ENCODE measurements at places on chromosomes 2 and 18. TPM values are rescaled to one million over a fixed set of nuclear protein-coding genes. Genes with fewer than 3 reads are reported as not detected.

The SKOR2 gene
- not detected for total RNA-seq

The MOGAT1 gene
- not detected for total RNA-seq

The CXCR2 gene
- total RNA-seq, result not detected

The CXCR1 gene
- not detected for total RNA-seq

The MRPL33 gene
- total RNA-seq, result 64.9 TPM

The REG3A gene
- not detected for total RNA-seq

The LAMA3 gene
- total RNA-seq, result 2.8 TPM

The IL36A gene
- total RNA-seq, result not detected

The PSMA8 gene
- not detected for total RNA-seq

The SLC4A3 gene
- total RNA-seq, result 9.7 TPM

The M1AP gene
- not detected for total RNA-seq

The TET3 gene
- 32.2 TPM for total RNA-seq

The POU3F3 gene
- 7.7 TPM for total RNA-seq

The ANKRD29 gene
- total RNA-seq, result 0.48 TPM

The ZNF892 gene
- total RNA-seq, result 4.8 TPM

The UGT1A5 gene
- not detected for total RNA-seq

The GATA6 gene
- total RNA-seq, result 13.1 TPM

DNA sequence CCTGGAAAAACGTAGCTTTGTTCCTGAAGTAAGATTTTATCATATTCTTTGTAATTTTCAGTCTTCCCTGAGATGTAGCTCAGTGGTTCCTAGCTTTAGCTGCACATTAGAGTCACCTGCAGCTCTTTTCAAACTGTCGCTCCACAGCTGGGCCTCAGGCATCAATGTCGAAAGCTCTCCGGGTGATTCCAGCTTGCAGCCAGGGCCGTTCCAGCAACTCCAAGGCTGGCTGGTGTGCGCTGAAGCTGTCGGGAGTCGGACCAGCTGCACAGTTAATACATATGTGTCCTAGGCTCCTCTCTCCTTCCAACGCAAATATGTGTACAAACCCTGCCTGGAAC lies 609 bp upstream of the ZNF2 start:
- no peaks in the 10 kb centered on the region for H3K27me3 ChIP-seq
- peak overlapping the region; percentile 98 for H3K27ac ChIP-seq
- H3K4me3 ChIP-seq, result peak overlapping the region; percentile 99
- no peak for DNase-seq
- peaks cover 32% of the 10 kb centered on the region for H3K4me1 ChIP-seq

GRCh38 chr2:202018950-202019349 lies 14.7 kb upstream of the FZD7 start:
- DNase-seq, result no peak
- peaks cover 28% of the 10 kb centered on the region for H3K4me1 ChIP-seq
- no peaks in the 10 kb centered on the region for H3K27me3 ChIP-seq
- H3K4me3 ChIP-seq, result no peak overlapping the region
- H3K27ac ChIP-seq, result peak overlapping the region; percentile 69

GRCh38 chr2:4674007-4674406 lies 970.6 kb downstream of the DCDC2C start:
- no peak overlapping the region for H3K27ac ChIP-seq
- H3K36me3 ChIP-seq, result no peaks in the 10 kb centered on the region
- no peak for DNase-seq
- no peaks in the 10 kb centered on the region for H3K27me3 ChIP-seq

GRCh38 chr2:26477126-26477910 lies 606 bp downstream of the OTOF start:
- peaks cover 2% of the 10 kb centered on the region for H3K27me3 ChIP-seq
- peaks cover 8% of the 10 kb centered on the region for H3K4me1 ChIP-seq
- H3K36me3 ChIP-seq, result no peaks in the 10 kb centered on the region
- DNase-seq, result peak; percentile 66
- no peak overlapping the region for H3K27ac ChIP-seq

DNA sequence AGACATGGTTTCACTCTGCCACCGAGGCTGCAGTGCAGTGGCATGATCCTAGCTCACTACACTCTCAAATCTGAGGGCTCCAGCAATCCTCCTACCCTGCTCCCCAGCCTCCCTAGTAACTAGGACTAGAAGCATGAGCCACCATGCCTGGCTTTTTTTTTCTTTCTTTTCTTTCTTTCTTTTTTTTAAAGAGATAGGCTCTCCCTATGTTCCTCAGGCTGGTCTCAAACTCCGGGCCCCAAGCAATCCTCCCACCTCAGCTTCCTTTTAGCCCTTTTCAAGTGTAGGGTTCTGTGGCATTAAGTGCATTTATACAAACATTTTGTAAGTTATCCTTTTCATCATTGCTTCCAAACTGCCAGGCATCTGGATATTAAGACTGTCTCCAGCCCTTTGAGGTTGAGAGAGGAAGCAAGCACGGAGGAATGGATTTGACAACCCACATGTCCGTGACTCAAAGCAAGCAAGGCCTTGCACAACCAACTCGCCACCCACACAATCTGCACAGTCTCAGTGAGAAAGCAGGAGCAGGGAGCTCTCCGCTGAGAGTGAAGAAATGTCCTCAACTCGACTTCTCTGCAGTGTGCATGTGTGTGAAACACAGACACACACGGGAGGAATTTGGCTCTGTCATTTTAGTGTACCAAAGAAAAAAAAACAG lies 65.6 kb downstream of the ATP8B1 start:
- peaks cover 2% of the 10 kb centered on the region for H3K36me3 ChIP-seq
- H3K4me1 ChIP-seq, result peaks cover 32% of the 10 kb centered on the region
- peak overlapping the region; percentile 96 for H3K27ac ChIP-seq

- no peak for DNase-seq
- H3K4me3 ChIP-seq, result no peak overlapping the region
- H3K36me3 ChIP-seq, result no peaks in the 10 kb centered on the region
- H3K4me1 ChIP-seq, result no peaks in the 10 kb centered on the region
- H3K27ac ChIP-seq, result no peak overlapping the region
These were observed 154.7 kb downstream of the CHST9 start for GRCh38 chr18:27030421-27030820.

GRCh38 chr18:8151181-8151580 lies 458.1 kb upstream of the RAB12 start:
- peaks cover 27% of the 10 kb centered on the region for H3K4me1 ChIP-seq
- H3K27ac ChIP-seq, result no peak overlapping the region
- DNase-seq, result no peak

DNA sequence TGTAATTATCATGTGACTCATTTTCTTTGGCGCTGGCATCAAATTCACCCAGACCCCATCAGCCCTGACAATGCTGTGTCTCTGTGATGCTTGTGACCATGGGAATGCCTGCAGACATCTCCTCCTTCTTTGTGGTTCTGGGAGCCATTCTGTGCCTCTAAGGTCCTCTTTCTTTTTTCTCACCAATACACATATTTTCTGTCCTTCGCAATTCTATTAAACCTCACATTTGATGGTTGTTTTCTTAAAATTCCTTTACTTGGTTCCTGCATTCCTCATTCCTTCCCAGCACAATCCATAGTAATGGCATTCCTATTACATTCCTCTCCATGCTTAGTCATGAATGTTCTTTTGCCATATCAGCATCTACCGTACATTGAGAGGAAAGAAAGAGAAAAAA lies 375.3 kb downstream of the PIK3C3 start:
- H3K4me1 ChIP-seq, result peaks cover 17% of the 10 kb centered on the region
- no peaks in the 10 kb centered on the region for H3K36me3 ChIP-seq
- H3K27me3 ChIP-seq, result peaks cover 1% of the 10 kb centered on the region
- peak overlapping the region; percentile 52 for H3K27ac ChIP-seq
- no peak for DNase-seq

DNA sequence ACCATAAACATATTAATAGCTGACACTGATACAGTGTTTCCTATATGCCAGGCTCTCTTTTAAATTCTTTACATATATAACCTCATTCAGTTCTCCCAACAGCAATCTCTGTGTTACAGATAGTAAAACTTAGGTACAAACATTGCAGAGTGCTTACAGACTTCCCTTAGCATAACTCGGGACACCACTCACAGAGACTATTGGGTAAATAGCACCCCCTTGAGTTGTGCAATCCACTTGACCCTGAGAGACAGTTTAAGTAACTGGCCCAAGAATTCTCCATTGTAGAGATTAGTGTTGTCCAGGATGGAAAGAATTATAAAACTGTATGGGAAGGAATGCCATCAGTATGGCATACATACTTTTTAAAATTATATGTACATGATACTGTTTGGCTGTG lies 110.1 kb downstream of the POLE4 start:
- H3K4me1 ChIP-seq, result peaks cover 8% of the 10 kb centered on the region
- H3K27me3 ChIP-seq, result no peaks in the 10 kb centered on the region
- no peaks in the 10 kb centered on the region for H3K36me3 ChIP-seq
- H3K27ac ChIP-seq, result no peak overlapping the region
- DNase-seq, result no peak

GRCh38 chr2:85954590-85955458 lies 66.0 kb upstream of the ST3GAL5 start:
- H3K36me3 ChIP-seq, result no peaks in the 10 kb centered on the region
- H3K27ac ChIP-seq, result no peak overlapping the region
- H3K4me3 ChIP-seq, result no peak overlapping the region
- no peak for DNase-seq
- H3K4me1 ChIP-seq, result peaks cover 18% of the 10 kb centered on the region

DNA sequence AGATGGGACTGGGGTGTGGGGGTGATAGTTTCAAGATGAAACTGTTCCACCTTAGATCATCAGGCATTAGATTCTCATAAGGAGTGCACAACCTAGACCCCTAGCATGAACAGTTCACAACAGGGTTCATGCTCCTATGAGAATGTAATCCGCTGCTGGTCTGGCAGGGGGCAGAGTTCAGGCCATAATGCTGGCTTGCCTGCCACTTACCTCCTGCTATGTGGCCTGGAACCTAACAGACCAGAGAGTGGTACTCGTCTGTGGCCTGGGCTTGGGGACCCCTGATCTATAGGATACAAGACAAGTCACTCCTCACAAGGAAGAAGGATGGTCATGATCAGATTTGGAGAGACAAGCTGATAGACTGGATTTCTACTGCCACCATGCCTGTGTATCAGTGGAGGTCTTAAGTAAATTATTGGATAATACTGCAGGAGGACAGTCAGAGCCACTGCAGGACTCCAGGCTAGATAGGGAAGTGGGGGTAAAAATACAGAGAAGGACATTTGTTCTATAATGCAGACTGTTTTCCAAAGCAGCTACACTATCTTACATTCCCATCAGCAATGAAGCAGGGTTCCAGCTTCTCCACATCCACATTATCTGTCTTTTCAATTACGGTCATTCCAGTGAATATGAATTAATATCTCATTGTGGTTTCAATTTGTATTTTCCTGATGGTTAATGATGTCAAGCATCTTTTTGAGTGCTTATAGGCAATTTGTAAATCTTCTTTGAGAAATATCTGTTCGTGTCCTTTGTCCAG lies 28.8 kb upstream of the APOB start:
- no peak overlapping the region for H3K4me3 ChIP-seq
- H3K4me1 ChIP-seq, result no peaks in the 10 kb centered on the region
- no peak for DNase-seq

GRCh38 chr18:22983175-22983574 lies 50.0 kb downstream of the RBBP8 start:
- no peaks in the 10 kb centered on the region for H3K27me3 ChIP-seq
- no peak for DNase-seq
- no peak overlapping the region for H3K4me3 ChIP-seq

GRCh38 chr2:170276925-170277629 lies 99.1 kb downstream of the MYO3B start:
- H3K36me3 ChIP-seq, result no peaks in the 10 kb centered on the region
- H3K4me1 ChIP-seq, result no peaks in the 10 kb centered on the region
- peaks cover 24% of the 10 kb centered on the region for H3K27me3 ChIP-seq
- no peak overlapping the region for H3K4me3 ChIP-seq
- no peak for DNase-seq

DNA sequence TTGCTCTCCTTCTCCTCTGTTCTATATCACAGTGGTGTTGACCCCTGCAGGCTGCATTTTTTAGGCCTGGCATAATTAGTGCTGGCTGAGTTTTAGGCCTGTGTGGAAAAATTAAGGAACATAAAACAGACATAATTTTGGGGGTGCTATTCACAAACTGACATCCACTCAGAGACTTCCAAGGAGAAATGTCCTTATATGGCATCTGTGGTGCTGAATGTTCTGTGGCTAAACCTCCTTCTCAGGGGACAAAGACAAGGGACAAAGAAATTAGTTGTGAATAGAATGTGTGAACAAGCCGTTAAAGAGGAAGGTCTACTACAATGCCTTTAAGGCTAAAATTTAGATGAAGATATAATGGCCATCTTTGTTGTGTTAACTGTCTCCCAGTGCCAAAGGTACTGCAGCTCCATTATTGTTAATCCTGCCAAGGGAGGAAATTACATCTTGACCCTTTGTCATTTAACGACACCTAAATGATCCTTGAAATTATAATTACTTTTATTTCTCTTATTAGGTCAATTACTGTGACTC lies 870.0 kb upstream of the CHAC2 start:
- H3K27ac ChIP-seq, result no peak overlapping the region
- H3K4me1 ChIP-seq, result no peaks in the 10 kb centered on the region
- H3K36me3 ChIP-seq, result peaks cover under 1% of the 10 kb centered on the region
- H3K27me3 ChIP-seq, result peaks cover under 1% of the 10 kb centered on the region

- no peaks in the 10 kb centered on the region for H3K27me3 ChIP-seq
- peak overlapping the region; percentile 78 for H3K27ac ChIP-seq
- no peaks in the 10 kb centered on the region for H3K36me3 ChIP-seq
- H3K4me1 ChIP-seq, result peaks cover 20% of the 10 kb centered on the region
- DNase-seq, result no peak
These were observed 5.0 kb upstream of the ZSWIM2 start for GRCh38 chr2:186853951-186854350.

DNA sequence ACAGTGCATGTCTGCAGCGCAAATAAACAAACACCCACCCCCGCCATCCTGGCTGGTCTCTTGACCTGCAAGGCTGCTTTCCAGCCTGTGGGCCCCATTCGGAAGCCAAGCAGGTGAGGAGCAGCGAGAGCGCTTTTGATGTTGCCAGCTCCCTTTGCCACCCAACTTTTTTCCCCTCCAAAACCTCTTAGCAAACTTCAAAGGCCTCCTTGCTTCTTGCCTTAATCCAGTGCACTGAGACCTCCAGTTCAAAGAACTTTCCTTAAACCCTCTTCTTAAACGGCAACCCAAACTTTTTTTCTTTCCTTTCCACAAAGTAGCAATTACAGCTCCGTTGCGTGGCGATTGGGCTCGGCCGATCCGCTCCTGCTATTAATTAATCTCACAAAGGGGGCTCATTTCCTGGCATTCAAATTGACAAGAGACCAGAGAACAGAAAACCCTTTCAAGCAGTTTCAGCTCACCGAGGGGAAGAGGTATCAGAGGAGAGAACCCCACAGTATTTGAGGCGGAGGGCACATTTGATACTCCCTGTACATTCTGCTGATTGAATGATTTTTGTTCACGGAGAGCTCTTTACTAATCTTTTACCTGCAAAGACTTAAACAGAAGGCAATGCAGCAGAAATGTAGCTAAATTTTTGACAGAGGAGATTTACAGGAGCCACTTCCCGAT lies 531.4 kb downstream of the TMEM182 start:
- peaks cover 29% of the 10 kb centered on the region for H3K27me3 ChIP-seq
- H3K36me3 ChIP-seq, result no peaks in the 10 kb centered on the region
- H3K27ac ChIP-seq, result no peak overlapping the region
- peak overlapping the region; percentile 58 for H3K4me3 ChIP-seq

DNA sequence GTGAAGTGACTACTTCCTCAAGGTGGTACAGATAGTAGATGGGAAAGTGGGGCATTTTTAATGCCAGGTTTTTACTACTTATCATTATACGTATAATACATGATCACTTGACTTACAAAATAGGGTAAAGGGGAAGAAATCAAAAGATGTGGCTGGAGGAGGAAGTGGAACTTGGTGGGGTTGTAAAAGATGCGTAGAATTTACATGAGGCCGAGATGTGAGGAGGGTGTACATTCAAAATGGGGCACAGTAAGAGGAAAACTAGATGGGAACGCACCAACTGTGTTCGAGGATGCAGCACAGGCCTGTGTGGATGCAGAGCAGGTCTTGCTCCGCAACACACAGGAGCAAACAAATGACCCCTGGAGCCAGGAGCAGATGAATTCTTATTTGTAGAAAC lies 403.3 kb downstream of the TXNL1 start:
- H3K4me1 ChIP-seq, result peaks cover 32% of the 10 kb centered on the region
- DNase-seq, result no peak
- H3K27ac ChIP-seq, result no peak overlapping the region
- peaks cover 4% of the 10 kb centered on the region for H3K36me3 ChIP-seq
- H3K4me3 ChIP-seq, result no peak overlapping the region

Measured in chondrocyte (in vitro differentiated cells).